ENCODE measurements at places on chromosomes 16 and 17.

DNA sequence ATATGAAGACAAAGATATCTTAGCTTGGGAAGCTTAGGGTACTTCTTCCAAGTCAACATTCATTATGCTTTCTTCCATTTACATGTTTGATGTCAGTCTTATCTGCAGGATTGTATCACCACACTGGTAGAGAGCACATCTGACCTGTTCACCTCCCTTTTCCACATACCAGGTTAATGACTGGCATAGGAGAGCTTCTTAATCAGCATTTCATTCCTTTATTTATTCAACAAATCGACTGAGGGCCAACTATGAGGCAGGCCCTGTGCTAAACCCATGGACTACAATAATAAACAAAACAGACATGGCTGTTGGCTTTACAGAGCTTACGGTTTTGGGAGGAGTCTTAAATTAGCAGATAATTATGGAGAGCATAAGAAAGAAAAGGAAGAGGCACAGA is 378.1 kb upstream of the CDH11 start:
- DNase-seq: no peak

DNA sequence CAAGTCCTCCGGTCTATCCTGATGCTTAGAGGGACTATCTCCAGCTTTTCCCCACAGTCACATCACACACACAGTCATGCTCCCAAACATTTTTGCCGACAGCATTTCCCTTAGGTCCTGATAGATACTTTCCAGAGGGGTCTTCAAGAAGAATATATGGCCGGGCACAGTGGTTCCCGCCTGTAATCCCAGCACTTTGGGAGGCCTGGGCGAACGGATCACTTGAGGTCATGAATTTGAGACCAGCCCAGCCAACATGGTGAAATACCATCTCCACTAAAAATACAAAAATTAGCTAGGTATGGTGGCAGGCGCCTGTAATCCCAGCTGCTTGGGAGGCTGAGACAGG is 4.3 kb upstream of the GIP start:
- no peak for DNase-seq

GRCh38 chr17:57881783-57882351 is 32.0 kb upstream of the MRPS23 start:
- no peak for DNase-seq

GRCh38 chr17:17077101-17077500 is 34.8 kb downstream of the MPRIP start:
- DNase-seq: no peak

- no peak for DNase-seq
Measured at GRCh38 chr16:3879258-3879886, 1.1 kb downstream of the CREBBP start.

DNA sequence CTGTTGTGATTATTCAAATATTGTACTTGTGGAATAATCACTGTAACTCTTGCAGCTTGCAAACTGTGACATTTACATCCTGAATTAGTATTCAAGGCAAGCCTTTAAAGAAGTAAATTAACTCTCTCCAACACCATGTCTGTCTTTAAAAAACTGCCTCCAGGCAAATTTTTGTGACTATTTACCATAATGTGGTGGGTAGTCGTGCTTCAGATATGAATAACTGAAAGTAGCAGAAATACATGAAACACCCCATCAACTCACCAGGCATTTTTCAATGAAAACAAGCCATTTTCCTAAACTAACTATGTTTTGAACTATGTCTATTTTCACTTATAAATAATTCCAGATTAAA is 217.4 kb upstream of the PSMD7 start:
- DNase-seq: no peak

GRCh38 chr16:68041783-68042182 is 18.7 kb downstream of the DUS2 start:
- no peak for DNase-seq

- no peak for DNase-seq
Measured at GRCh38 chr16:5479926-5480325, 382.3 kb upstream of the EEF2KMT start.

GRCh38 chr16:11721781-11722467 is 20.7 kb downstream of the TXNDC11 start:
- DNase-seq: no peak

DNA sequence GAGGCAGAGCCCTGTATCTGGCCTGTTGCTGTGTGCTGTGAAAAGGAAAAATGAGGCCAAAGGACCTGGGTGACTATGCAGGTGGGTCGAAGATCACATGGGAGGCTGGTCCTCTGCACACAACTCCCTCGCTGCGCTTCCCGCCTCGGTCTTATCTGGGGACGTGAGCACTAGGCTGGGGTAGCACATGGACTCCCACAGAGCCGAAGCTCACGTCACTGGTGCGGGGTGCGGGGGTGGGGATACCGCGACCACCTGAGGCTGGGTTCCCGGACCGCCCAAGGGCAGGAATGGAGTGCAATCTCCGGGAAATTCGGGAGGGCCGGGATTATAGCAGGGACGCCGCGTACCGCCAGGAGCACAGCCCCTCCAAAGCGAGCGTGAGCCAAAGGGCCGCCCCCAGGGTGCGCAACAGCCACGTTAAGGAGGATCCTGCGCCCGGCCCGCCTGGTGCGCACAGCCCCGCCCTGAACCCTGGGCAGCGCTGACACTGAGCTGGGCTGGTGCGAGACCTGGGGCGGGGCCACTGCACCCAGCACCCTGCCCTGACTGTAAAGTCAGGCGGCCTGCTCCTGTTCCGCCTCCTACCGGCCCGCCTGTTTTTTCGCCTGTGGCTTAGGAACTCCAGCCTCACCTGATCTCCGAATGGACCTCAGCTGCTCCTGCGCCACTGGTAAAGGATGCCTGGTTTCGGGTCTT is 4.8 kb downstream of the MT1A start:
- no peak for DNase-seq

DNA sequence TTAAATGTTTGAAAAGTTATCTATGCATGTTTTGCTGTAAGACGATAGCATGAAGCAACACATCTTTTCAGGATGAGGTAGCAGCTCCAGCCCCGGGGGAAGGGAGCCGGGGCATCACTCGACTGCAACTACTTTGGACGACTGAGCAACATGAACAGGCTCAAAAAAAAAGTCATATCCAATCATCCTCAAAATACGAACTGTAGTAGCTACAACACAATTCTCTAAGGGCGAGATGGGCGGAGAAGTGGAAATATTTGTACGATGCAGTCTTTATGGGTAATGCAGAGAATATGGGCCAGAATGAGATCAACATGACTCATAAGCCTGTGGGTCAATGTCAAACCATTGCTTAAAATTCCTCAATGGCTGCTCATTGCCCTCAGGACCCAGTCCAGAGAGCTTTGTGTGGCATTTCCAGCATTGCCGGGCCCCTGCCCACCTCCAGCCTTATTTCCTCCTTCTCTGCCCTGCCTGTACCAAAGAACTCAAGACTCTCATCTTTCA is 17.7 kb upstream of the SMURF2 start:
- no peak for DNase-seq

- DNase-seq: no peak
Measured at GRCh38 chr17:4170639-4171280, 27.8 kb downstream of the CYB5D2 start.

DNA sequence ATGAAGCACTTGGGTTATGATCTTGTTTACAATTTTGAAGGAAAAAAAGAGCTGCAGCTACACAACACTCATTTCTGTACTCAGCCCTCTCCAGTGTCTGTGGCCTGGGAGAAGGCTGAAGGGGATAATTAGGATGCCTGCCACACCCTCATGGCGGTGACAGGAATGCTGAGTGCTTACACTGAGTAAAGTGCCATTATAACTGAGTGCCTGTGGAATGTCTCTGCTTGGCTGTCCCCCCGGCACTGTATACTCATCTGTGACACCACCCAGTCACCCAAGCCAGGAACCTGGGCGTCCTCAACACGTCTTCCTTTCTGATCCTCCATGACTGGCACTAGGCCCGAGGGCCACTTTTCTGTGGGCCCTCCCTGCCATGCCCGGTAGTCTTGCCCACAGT is 3.5 kb upstream of the MRPL38 start:
- no peak for DNase-seq

DNA sequence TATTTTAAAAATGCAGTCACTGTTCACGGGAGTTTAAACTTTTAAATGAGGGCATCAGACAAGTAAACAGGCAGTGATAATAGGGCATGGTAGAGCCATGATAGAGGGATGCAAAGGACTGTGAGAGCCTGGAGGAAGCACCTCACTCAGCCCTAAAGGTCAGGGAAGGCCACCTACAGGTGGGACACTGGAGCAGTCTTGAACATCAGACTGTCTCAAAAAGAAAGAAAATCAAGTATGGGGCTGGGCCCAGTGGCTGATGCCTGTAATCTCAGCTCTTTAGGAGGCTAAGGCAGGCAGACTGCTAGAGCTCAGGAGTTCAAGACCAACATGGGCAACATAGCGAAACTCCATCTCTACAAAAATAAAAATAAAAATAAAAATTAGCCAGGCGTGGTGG is 31.0 kb upstream of the DHRS7B start:
- no peak for DNase-seq

- DNase-seq: no peak
Measured at GRCh38 chr16:84774810-84775209, 45.0 kb upstream of the CRISPLD2 start.

DNA sequence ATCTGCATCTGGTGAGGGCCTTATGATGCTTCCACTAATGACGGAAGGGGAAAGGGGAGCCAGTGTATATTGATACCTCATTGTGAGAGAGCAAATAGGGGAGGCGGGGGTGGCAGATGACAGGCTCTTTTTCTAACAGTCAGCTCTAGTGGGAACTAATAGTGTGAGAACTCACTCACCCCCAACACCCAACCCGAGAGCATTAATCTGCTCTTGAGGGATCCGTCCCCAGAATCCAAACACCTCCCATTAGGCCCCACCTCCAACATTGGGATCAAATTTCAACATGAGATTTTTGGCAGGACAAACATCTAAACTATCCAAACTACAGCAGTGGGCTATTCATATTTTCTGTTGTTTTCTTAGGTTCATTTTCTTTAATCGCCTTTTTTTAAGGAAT is 54.4 kb downstream of the BPTF start:
- DNase-seq: no peak

GRCh38 chr17:37756051-37756450 is 11.2 kb upstream of the HNF1B start:
- no peak for DNase-seq

- DNase-seq: no peak
Measured at GRCh38 chr17:65633988-65634387, 72.5 kb upstream of the AXIN2 start.

DNA sequence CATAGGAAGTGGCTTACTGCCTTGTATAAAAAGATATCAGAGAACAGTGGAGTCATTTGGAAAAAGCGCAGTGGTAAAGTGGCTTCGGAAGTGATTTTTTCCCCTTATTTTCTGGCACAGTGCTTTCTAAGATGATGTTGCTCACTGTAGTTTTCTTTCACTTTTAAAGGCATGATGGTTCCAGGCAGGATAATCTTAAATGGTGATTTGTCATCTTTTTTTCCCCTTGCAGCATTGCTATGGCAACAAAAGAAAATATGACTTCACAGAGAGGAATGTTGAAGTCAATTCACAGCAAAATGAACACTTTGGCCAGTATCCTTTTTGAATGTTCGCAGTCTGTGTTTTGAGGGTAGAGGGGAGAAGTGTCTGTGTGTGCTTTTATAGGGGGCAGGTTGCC is 42.5 kb downstream of the GOSR1 start:
- DNase-seq: no peak

GRCh38 chr16:27959914-27960313 is 103.6 kb downstream of the GSG1L start:
- no peak for DNase-seq

DNA sequence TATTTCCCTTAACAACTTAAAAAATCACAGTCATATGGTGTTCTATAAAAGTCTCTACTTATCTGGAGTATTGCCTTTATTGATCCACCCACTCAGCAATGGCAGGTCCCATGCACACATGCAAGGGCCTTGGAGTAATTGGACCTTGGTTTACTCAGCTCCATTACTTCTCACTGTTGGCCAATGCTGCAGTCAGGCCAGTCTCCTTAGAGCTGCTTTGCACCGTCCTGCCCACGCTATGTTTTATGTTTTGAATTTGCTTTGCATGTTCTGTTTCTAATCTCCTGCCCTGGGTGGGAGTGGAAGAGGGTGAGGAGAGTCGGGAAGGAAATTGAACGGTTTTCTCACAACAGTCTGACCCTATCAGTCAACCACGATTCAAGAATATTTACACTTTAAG is 23.6 kb downstream of the ARHGAP44 start:
- DNase-seq: no peak

GRCh38 chr16:1770328-1771187 is 785 bp downstream of the NME3 start:
- DNase-seq: peak; percentile 59

DNA sequence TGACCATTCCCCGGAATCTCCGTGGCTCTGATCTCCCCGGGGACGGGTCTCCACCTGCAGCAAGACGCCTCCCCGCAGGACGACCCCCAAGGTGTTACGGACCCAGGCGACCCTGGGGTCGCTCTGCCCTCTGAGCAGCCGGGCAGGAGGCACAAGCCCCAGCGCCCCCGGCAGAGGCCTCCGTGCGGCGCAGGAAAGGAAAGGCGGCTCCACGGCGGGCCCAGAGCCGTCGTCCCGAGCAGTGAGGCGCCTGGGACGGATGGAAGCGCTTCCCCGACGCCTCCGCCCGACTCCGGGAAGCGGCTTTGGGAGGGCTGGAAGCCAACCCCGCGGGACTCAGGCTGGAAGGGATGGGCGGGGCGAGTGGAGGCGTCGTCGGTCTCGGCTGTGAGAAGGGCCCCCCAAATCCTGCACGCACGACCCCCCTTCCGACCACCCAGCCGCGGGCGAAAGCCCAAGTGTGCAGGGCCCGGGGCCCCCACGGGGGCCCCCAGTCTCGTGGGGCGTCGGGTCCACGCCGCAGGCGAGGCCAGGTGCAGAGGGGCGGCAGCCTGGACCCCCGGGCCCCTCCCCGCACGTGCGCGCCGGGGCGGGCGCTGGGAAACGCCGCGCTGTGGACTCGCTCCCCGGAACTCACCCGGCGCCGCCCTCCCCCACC is 32.7 kb upstream of the RPH3AL start:
- no peak for DNase-seq

GRCh38 chr16:3266873-3267537 is 10.6 kb upstream of the MEFV start:
- DNase-seq: peak; percentile 21

GRCh38 chr17:14297161-14297851 is 3.6 kb upstream of the HS3ST3B1 start:
- no peak for DNase-seq

DNA sequence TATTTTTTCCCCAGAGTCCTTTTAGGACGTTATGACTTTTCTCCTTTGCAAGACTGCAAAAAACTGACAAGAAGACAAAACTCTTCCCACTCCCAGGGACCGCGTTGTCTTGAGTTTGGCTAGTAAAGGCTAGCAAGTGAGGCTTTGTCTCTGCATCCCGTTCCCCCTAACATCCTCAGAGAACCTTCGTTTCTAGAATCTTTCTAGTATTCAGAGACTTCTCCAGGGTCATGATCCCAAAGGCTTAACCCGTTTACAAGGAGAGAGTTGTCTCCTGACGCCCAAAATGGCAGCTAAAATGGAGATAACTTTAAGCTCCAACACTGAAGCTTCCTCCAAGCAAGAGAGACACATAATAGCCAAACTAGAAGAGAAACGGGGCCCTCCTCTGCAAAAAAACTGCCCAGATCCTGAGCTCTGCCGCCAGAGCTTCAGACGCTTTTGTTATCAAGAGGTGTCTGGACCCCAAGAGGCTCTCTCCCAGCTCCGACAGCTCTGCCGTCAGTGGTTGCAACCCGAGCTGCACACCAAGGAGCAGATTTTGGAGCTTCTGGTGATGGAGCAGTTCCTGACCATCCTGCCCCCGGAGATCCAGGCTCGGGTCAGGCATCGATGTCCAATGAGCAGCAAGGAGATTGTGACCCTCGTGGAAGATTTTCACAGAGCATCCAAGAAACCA is 843 bp downstream of the ZNF174 start:
- DNase-seq: no peak

- DNase-seq: no peak
Measured at GRCh38 chr17:31093866-31094599, 744 bp upstream of the NF1 start.

- DNase-seq: no peak
Measured at GRCh38 chr17:3761036-3761917, 37.6 kb downstream of the HASPIN start.

Measured in nucleus accumbens (tissue), 56 donors.